Putamen (tissue), 1 donor: ENCODE measurements at places on chromosomes 16 and 17.

DNA sequence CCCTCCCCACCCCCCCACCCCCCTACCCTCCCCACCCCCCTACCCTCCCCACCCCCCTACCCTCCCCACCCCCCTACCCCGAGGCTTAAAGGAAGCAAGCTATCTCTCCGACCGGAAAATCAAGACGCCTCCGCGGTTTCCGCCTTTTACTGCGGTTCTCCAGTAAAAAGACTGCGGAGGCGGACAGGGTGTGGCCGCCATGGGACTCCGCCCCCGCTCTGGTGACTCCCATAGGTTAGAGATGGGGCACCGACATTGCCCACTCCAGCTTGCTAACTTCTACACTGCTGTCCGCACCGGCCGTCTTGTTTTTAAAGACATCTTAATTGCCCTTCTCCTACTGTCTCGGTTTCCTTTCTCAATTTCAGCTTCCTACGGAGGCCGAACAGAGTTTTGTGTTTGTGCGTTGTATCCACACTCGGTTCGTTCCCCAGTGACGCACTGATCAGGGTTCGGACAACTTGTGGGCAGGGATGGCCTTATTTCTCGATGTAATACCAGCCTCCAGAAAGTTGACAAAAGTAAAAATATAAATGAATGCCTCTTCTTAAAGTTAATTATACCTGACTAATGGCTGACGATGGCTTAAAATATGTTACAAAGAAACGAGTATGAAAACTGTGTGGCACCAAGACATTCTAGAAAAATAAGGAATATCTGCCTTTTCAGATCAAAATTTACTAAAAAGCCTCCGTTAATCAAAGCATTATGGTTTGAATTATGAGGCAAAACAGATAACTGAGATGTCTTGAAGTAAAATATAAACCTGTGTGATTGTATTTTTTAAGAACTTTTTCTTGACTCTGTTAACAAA, 1.1 kb upstream of the ZNF200 start:
- no peak for DNase-seq

DNA sequence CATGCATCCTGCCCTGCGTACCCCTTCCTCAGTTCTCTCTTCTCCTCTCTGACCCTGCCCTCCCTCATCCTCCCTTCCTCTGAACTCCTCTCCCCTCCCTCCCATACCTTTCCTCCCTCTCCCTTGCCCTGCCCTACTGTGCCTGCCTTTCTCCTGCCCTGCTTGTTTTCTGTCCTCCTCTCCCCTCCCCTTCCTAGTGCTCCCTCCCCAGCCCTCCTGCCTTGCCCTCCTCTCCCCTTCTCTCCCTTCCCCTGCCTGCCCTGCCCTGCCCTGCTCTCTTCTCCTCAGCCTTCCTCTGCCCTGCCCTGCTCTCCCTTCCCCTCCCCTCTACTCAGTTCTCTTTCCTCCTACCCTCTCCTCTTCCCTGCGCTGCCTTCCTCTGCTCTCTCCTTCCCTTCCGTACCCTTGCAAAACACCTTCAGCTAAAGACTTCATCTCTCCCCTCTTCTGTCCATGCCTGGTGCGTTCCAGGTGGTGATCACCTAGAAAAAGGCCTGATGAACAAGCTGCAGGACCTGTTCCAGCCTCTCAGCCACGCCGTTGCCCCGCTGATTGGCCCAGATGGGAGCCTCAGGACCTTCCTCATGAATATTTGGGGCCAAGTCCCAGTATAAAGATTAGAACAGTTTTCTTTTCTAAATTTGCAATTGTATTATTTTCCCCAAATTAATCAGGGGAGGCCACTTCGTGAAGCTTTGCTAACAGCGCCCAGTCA, 290.5 kb downstream of the CPPED1 start:
- DNase-seq: no peak

DNA sequence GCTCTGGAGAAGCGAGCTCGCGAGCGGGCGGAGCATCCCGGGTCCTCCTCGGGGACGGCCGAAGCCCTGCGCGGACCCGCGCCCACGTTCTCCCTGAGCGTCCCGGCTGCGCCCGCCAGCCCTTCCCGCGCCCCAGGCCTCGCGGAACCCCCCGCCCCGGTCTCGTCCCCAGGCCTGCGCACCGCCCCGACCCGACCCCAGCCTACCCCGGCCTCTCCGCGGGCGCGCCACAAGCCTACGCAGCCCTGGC, 159 bp downstream of the USP36 start:
- DNase-seq: no peak

DNA sequence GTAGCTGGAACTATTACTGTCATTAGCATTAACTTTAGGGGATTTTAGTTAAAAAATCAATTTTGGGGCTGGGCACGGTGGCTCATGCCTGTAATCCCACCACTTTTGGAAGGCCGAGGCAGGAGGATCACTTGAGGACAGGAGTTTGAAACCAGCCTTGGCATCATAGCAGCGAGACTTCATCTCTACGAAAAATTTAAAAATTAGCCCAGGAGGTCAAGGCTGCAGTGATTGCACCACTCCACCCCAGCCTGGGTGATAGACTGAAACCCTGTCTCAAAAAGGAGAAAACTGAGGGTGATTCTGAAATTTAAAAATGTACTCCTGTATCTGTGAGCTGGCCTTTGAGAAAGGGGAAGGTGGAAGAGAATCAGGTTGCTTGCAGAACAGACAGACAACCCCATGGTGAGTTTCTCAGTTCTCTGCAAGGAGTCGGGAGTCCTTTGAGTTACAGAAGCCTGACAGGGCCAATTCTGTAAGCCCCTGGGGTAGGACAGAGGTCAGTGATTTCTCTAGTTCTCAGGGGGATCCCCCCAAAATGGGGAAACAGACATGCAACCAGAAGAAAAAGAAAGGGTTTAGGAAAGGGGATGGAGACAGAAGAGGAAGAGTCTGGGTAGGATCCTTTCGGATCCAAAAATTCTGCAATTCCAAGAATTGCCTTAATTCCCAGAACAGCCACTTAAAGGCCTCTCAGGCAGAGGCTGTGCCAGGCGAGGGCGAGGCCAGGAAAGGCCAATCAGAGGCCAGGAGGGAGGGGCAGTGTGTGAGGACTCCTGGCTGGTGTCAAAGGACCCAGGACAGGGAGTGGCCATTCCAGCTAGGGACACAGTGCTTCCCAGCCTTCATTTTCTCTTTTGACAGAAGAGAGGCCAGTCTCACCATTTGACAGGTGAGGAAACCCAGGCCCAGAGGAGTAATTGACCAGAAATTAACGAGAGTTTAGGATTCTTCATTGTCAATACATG, 6.7 kb downstream of the NUPR1 start:
- no peak for DNase-seq

DNA sequence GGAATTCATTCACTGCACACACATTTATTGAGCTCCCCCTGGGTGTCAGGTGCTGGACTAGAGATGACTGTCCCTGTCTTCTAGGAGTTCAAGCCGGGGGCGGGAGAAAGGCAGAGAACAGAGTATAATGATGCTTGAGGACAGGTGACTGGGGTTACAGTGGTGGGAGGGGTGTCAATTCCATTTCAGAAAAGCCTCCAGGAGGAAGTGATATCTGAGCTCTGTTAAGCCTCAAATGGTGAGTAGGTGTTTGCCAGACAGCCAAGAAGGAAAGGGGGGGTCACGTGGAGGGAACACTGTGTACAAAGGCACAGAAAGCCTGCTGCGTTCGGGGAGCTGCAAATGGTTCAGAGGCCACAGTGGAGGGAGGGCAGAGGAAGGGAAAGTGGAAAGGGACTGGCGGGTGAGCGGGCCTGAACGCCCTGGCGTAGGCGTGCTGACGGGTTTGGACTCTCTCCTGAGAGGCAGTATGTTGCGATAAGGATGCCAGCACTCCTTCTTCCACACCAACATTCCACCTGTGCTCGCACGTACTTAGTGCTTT, 9.7 kb upstream of the NXPH3 start:
- peak; percentile 35 for DNase-seq

DNA sequence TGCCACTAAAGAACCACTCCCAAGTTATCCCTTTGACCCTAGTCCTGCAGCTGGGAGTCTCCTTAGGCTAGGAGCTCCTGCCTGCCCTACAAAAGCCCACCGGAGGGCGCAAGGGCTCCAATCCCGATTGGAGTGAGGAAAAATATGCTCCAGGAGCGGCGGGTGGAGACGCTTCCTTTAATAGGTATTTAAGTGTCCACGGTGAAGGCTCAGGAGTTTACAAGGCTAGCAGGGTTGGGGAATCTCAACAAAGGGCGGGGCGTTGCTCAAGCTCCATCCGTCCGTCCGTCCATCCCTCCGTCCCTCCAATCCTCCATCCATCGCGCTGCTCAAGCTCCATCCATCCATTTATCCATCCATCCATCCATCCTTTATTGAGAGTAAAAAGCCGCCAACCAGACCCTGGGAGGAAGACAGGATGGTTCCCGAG, 556 bp upstream of the SPNS1 start:
- peak; percentile 66 for DNase-seq

DNA sequence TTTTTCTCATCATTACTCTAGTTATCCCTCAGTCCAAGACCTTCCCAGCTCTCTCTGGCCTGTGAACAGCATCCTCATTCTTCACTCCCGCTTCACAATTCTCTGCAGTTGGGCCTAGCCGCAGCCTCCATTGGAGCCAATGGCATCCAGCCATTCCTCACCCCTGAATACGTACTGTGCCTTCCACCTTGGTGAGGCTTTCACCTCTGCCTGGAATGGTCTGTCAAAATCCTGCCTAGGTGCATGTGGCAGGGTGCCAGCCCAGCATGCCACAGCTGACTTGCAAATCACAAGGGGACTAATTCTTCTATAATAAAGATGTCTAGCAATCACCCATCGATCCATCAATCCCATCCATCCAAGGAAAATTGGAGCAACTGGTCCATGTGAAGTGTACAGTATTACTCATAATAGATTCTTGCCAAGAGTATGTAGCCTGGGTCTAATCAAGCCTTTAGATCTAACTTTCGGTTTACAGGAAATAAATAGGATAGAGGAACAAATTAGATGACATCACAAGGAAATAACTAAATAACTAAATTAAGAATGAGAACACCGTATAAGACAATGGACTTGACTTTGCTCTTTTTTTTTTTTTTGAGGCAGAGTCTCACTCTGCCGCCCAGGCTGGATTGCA, 5.1 kb upstream of the CX3CL1 start:
- no peak for DNase-seq

DNA sequence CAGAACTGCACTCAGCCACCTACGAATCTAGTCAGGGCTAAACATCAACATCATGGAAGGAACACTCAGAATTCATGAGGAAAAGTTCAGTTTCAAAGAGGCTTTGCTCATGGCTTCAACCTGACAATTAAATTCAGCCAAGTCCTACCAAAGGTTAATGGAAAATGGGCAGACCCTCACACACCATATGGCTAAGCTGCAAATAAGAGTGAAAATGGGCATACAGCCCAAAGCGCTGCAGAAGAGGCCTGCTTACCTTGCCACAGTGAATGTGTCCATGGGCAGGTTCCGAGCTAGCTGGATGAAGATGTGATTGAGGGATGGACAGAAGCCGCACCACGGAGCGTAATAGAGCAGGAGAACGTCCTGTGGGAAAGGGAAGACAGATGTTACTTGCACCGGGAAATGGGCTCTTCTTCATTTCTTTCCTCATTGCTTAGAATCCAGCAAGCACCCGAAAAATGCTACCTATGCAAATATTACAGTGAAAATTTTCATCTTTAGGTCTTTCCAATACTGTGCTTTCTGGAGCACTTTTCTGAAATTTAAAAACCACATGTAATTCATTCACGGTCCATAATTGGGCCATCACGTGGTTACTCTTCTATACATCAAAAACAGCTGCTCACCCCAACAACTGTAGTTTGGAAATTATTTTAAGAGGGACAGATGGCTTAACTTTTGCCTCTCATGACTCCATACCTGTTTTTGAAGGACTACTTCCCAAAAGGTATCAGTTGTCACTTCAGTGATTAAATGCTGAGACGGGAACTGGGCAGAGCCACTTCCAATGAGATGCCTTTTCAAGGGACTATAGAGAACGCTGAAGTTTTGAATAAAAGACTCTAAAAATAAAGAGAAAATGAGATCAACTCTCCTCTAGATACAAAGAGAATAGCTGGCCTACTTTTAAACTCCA, 19.6 kb downstream of the SNN start:
- DNase-seq: no peak

GRCh38 chr17:67032382-67032781, 12.0 kb upstream of the CACNG1 start:
- no peak for DNase-seq

- DNase-seq: no peak
These were observed 3.9 kb upstream of the SMPD3 start for GRCh38 chr16:68452176-68452575.

- no peak for DNase-seq
These were observed 15.3 kb downstream of the CA7 start for GRCh38 chr16:66859397-66860068.

- DNase-seq: no peak
These were observed 128.8 kb downstream of the MGAT5B start for GRCh38 chr17:76996741-76997694.

- no peak for DNase-seq
These were observed 20.1 kb downstream of the CPNE2 start for GRCh38 chr16:57112403-57113041.

- no peak for DNase-seq
These were observed 27.1 kb upstream of the LASP1NB start for GRCh38 chr17:38898291-38898679.

DNA sequence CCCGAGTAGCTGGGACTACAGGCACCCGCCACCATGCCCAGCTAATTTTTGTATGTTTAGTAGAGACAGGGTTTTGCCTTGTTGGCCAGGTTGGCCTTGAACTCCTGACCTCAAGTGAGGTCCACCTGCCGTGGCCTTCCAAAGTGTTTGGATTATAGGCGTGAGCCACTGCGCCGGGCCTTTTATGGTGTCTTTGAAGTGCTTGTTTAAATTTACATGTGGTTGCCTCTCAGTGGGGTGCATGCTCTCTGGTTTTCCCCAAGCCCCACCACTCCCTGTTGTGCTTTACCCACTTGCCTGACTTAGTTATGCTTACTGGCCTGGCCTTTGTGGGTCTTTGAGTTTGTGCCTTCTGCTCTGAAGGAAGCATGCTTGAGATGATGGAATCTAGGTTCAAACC, 132.0 kb downstream of the PRKCB start:
- DNase-seq: no peak

DNA sequence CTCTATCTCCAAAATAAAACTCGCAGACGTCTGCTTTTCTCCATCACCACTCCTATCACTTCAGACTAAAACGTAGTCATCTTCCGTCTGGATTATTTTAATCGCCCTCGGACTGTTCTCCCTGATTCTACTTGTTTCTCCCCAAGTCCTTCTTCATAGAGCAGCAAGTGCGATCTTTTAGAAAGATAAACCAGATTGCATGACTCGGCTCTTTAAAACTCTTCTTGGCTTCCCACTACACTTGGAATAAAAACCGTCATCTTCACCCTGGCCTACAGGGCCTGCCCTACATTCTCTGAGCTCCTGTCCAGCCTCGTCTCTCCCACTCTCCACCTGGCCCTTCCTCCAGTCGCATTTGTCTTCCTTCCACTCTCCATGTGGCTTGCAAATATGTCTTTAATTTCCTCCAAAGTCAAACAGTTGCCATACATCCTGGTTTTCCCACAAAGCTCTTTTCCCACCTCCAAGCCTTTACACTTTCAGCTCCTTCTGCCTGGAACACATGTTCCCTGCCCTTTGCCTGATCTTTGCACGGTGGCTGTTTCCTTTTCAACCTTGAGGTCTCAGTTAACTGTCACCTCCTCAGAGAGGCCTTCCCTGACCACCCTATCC, 70.5 kb upstream of the DHX40 start:
- DNase-seq: no peak

GRCh38 chr16:85166699-85167588, 54.7 kb upstream of the CIBAR2 start:
- no peak for DNase-seq
